ENCODE measurements at places on chromosomes 13 and 19. TPM values are rescaled to one million over a fixed set of nuclear protein-coding genes. Genes with fewer than 3 reads are reported as not detected.

DNA sequence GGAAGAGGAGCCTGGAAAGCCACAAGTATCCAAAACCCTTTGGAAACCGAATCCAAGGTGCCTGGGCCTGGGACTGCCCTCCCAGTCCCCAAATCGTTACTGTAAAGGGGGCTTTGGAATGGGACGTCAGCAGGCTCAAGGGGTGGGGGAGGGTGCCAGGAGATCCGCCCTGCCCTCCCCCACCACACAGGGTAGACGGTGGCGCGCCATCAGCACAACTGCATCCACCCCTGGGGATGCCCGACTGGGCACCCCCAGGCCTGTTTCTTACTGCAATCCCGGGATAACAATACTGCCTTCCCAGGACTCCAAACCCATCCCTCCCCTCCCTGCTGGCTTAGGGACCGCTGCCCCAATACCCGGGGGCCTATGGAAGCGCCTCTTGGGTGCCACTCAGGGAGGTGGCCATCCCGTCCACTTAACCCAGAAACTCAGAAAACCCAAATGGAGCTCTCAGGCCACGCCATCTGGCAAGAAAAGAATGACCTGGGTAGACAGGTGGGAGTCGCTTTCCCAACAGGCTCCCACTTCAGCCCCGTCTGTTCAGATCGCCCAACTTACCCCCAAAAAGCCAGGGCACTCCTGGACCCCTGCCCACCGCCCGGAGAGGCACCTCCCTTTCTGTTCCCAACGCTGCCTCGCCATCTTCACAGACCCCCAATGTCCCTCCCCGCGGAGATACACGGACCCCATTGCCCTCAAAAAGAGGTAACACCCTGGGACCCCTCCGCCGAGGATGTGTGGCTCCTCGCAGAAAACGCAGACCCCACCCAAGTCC lies 2.4 kb downstream of the KLF16 start:
- no peak overlapping the region for H3K27ac ChIP-seq
- peaks cover 40% of the 10 kb centered on the region for H3K4me1 ChIP-seq
- no peaks in the 10 kb centered on the region for H3K36me3 ChIP-seq
- no peaks in the 10 kb centered on the region for H3K27me3 ChIP-seq
- DNase-seq = no peak

DNA sequence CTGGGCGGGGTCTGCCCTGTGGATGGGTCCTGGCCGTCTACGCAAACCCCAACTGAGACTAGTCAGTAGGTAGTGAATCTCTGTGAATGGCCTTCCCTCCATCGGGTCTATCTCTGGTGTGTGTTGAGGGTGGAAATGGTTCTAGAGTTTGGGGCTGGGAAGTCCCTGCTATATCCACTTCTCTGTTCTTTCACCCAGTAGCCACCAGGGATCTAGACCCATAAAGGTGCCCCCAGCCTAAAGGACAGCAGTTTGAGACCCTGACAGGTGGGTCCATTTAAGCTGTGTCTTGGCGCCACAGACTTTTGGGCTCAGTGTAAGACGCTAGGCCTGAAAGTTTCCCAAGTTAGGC lies 57.7 kb downstream of the ZNF568 start:
- peak; percentile 3 for DNase-seq
- peak overlapping the region; percentile 95 for H3K27ac ChIP-seq
- H3K27me3 ChIP-seq = no peaks in the 10 kb centered on the region
- H3K36me3 ChIP-seq = peaks cover 35% of the 10 kb centered on the region
- peak overlapping the region; percentile 98 for H3K4me3 ChIP-seq
- peaks cover 14% of the 10 kb centered on the region for H3K4me1 ChIP-seq

DNA sequence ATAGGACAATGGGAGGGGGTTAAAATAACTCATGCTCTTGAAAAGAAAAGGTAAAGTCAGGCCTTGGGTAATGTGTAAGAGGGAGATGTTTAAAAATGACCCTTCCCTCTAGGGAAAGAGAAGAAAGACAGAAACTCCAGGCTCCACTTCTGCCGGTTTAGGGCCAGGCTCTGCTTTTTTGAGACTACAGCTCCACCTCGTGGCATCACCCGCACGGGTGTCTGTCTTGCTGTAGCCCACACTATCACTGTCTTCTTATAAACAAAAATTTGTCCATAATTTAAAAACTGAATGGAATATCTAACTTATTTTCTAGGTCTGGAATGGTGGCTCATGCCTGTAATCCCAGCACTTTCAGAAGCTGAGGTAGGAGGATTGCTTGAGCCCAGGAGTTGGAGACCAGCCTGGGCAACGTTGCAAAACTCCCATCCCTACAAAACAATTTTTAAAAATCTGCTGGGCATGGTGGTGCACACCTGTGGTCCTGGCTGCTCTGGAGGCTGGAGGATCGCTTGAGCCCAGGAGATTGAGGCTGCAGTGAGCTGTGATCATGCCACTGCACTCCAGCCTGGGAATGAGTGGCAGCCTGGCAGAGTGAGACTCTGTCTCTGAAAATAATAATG lies 65.1 kb upstream of the GTF3A start:
- H3K27ac ChIP-seq = no peak overlapping the region
- no peaks in the 10 kb centered on the region for H3K4me1 ChIP-seq
- peaks cover 20% of the 10 kb centered on the region for H3K27me3 ChIP-seq
- H3K4me3 ChIP-seq = no peak overlapping the region
- peak; percentile 64 for DNase-seq

DNA sequence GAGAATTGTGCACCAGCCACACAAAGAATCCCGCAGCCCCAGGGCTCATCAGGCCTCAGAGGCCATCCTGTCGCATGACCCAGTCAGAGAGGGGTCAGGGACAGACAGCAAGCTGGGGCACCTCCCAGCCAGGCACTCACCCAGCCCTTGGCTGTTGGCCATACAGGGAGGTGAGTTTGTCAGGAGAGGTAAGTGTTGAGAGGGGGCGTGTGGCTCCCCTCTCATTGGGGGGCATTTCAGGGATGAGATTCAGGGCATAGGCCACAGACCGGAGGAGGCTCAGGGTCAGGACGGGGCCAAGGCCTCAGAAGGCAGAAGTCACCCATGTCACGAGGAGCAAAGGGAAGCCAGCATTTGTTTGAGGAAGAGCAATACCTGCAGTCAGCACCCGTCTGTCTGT lies 37.1 kb downstream of the MYO9B start:
- H3K27me3 ChIP-seq = no peaks in the 10 kb centered on the region
- peaks cover 31% of the 10 kb centered on the region for H3K4me1 ChIP-seq
- no peak for DNase-seq
- H3K27ac ChIP-seq = peak overlapping the region; percentile 80
- peaks cover 3% of the 10 kb centered on the region for H3K36me3 ChIP-seq

- H3K36me3 ChIP-seq = no peaks in the 10 kb centered on the region
- H3K27ac ChIP-seq = no peak overlapping the region
- peaks cover 63% of the 10 kb centered on the region for H3K4me1 ChIP-seq
- H3K4me3 ChIP-seq = no peak overlapping the region
Measured at GRCh38 chr13:43800828-43801227, 14.1 kb upstream of the ENOX1 start.

GRCh38 chr13:54356209-54356608 lies 1327.6 kb downstream of the OLFM4 start:
- H3K27me3 ChIP-seq = no peaks in the 10 kb centered on the region
- H3K4me1 ChIP-seq = no peaks in the 10 kb centered on the region
- no peak overlapping the region for H3K27ac ChIP-seq
- no peak for DNase-seq

GRCh38 chr19:6590258-6590826 lies 608 bp downstream of the CD70 start:
- H3K36me3 ChIP-seq = peaks cover 8% of the 10 kb centered on the region
- peaks cover 65% of the 10 kb centered on the region for H3K4me1 ChIP-seq
- DNase-seq = peak; percentile 41
- peak overlapping the region; percentile 84 for H3K4me3 ChIP-seq
- peaks cover 66% of the 10 kb centered on the region for H3K27me3 ChIP-seq
- peak overlapping the region; percentile 21 for H3K27ac ChIP-seq

DNA sequence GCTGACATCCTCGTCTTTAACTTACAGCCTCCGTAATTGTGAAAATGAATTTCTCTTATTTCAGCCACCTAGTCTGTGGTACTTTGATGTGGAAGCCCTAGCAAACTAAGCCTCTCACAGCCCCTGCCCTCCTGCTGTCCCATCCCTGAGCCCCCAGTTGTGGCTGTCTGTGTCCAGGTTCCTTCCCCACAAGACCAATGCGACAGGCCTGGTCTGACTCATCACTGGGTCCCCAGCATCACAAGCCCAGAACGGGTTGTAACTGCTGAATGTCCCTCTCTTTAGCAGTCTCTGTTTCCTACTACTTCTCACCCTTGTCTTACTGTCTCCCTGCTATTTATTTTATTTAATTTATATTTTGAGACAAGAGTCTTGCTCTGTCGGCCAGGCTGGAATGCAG lies 5.7 kb downstream of the POU2F2 start:
- no peak overlapping the region for H3K4me3 ChIP-seq
- H3K27me3 ChIP-seq = no peaks in the 10 kb centered on the region
- no peak for DNase-seq
- peaks cover 73% of the 10 kb centered on the region for H3K4me1 ChIP-seq
- peaks cover 4% of the 10 kb centered on the region for H3K36me3 ChIP-seq

DNA sequence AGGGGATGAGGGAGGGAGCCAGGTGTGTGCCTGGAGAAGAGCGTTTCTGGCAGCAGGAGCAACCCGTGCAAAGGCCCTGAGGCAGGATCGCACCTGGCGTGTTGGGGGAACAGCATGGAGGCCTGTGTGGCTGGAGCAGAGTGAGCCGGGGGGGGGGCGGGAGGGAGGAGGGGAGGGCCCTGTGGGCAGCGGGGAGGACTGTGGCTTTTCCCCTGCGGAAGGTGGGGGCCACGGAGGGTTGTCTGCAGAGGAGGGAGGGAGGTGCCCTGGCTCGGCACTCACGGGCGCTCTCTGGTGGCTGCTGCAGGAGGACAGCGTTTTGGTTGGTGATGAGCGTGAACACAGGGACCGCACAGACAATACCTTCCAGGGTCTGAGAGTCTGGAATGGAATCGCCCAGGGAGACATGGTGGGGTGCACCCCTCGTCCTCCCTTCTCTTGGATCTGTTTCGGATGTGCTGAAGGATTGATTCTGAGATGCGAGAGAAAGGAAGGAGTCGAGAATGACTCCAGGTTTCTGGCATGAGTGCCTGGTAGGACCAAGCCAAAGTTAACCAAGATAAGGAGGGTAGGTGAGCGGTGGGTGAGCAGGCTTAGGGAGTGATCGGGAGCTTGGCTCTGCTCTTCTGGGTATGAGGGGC lies 6.5 kb downstream of the RAB11B start:
- H3K36me3 ChIP-seq = peaks cover 3% of the 10 kb centered on the region
- H3K4me1 ChIP-seq = peaks cover 28% of the 10 kb centered on the region
- no peak overlapping the region for H3K27ac ChIP-seq
- peak; percentile 81 for DNase-seq

DNA sequence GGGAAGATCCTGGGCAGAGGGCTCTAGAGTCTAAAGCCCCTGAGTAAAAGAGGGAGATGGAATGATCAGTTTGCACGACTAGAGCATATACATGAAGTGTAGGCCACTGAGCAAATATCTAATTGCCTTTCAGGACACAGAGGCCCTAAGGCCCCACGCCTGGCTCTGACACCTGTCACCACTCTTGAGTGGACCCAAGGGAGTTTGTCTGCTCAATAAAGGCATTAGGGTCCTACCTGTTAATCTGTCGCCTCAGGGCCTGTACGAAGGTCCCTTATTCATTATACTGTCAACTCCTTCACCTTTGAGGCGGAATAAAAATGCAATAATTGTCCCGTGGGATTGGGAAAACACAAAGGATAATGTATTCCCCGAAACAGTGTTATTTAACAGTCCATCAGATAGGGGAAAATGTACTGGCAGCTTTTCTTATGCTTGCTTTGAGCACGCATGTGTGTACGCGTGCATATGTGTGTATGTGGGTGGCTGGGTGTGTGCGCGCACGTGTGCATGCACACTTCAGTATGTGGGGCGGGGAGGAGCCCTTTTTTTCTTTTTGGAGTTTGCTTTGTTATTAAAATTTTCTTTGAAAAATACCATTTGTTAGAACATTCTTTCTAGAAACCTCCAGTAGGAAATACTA lies 161.8 kb upstream of the SERP2 start:
- H3K4me1 ChIP-seq = no peaks in the 10 kb centered on the region
- H3K36me3 ChIP-seq = peaks cover 2% of the 10 kb centered on the region
- no peak overlapping the region for H3K4me3 ChIP-seq
- peaks cover 69% of the 10 kb centered on the region for H3K27me3 ChIP-seq
- no peak for DNase-seq

ACER1 gene
- total RNA-seq = 0.34 TPM

TNFRSF19 gene
- total RNA-seq = 0.07 TPM
